ENCODE measurements at places on chromosomes 11 and 22.

GRCh38 chr11:18490319-18490718 is 34.7 kb downstream of the LDHAL6A start:
- DNase-seq, result no peak

DNA sequence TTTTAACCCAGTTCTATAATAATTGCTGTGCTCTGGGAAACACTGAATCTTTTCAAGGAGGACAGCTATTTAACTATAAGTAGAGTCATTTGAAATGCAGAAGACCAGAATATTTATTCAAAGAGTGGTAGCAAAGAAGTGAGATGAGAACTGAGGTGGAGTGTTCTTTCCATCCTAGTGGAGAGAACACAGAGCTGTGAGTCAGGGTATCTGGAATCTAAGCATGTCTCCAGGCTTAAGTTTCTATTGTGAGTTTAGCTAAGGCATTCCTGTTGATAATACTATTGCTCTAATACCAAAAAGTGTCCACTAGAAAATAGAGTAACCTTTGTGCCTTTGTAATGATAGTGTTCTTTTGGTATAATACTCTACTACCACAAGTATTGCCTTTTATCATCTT is 32.4 kb downstream of the JAM3 start:
- no peak for DNase-seq

DNA sequence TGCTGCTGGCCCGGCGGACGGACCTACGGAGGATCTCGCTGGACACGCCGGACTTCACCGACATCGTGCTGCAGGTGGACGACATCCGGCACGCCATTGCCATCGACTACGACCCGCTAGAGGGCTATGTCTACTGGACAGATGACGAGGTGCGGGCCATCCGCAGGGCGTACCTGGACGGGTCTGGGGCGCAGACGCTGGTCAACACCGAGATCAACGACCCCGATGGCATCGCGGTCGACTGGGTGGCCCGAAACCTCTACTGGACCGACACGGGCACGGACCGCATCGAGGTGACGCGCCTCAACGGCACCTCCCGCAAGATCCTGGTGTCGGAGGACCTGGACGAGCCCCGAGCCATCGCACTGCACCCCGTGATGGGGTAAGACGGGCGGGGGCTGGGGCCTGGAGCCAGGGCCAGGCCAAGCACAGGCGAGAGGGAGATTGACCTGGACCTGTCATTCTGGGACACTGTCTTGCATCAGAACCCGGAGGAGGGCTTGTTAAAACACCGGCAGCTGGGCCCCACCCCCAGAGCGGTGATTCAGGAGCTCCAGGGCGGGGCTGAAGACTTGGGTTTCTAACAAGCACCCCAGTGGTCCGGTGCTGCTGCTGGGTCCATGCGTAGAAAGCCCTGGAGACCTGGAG is 74.1 kb downstream of the LRP5 start:
- DNase-seq, result no peak

DNA sequence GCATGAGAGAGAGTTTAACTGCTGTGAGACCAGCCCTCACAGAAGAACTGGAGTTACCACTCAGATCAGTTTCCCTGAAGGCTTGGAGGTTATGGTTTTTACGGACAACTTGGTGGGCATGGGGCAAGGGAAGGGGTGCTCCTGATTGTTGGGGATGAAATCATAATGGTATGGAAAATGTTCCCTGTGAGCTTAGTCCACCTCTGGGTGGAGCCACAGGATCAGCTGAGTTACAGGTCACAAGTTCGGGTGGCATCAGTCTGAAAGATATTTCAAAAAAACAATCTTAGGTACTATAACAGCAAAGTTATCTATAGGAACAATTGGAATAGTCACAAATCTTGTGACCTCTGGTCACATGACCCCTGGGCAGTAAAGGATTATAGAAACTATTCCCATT is 162.9 kb downstream of the DLG2 start:
- DNase-seq, result no peak

DNA sequence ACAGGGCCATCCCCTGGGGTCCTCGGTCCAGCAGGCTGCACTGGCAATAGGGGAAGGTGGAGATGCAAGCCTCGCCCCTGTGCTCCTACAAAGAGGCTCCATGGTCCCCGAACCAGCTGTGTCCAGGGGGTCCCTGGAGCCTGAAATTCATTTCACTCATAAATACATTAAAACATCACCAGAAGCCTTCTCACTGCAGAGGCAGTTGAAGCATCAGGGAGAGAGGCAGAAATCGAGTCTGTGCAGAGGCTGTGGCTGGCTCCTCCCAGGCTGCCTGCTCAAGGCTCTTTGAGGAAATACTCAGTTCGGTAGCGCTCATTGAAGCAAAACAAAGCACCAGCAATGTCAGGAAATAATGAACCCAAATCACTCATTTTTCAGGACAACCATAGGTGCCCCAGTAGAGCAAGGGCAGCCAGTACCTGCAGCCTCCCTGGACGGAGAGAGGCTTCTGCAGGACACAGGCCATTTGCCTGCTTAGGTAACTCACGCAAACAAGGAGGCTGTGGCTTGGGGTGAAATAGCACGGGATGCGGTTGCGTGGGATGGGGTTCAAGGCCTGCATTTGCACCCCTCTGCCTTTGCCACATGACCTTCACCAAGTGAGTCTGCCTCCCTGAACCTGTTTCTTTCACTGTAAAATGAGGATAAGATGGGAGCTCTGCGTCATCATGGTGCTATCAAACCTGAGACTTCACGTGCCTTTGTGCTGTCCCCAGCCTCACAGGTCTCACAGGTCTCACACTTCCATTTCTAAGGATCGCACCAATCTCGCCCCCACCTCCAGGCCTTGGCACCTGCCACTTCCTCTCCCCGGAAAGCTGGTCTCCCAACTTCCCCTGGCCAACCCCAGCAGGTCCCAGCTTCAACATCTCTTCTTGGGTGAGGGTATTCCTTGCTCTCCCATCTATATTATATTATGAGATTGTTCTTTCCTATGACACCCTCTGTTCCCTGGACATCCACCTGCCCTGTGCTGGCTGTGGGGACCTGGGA is 84.3 kb upstream of the SHISAL1 start:
- no peak for DNase-seq

DNA sequence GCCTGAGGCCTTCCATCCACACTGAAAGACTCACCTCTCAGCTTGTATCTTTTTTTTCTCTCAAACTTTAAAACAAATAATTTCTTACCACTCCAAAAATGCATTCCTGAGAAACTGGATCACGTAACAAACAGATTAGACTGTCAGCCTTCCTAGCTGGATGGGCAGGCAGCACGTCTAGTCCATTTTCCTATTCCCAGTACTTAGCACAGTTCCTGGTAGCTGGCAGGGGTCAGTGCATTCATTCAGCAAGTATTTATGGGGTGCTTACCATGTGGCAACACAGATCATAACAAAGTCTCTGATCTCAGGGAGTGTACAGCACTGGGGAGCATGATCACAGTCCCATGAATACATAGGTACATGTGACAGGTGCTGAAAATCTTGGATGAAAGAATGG is 89.6 kb downstream of the UBASH3B start:
- DNase-seq, result no peak

DNA sequence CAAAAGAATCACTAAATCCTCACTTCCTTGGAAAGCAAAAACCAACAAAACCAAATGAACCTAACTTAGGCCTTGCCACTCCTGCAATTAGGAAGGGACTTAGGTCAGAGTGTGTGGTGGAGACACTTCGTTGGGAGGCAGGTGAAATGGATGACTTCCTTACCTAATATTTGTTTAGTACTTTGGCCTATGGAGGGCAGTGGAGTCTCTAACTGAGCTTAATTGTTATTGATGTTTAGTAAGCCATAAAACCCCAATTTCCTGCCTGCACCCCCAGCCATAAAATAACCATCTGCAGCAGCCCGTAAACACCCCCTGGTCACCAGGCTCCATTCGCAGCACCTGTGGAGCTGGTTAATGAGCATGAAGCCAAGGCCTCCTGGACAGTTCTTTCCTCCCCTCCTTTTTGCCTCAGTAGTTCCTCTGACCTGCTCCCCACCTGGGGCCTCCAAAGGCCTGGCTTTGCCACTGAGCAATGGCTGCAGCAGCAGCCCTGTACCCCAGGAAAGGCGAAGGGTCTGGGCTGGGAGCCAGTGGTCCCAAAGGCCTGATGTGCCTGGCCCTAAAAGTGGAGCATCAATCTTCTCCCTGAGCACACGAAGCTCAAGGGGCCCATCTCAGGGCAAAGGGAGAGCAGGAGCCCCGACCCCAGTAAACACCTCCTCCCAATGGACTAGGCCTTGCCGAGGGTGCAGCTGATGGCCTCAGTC is 15.6 kb upstream of the SYT13 start:
- no peak for DNase-seq

DNA sequence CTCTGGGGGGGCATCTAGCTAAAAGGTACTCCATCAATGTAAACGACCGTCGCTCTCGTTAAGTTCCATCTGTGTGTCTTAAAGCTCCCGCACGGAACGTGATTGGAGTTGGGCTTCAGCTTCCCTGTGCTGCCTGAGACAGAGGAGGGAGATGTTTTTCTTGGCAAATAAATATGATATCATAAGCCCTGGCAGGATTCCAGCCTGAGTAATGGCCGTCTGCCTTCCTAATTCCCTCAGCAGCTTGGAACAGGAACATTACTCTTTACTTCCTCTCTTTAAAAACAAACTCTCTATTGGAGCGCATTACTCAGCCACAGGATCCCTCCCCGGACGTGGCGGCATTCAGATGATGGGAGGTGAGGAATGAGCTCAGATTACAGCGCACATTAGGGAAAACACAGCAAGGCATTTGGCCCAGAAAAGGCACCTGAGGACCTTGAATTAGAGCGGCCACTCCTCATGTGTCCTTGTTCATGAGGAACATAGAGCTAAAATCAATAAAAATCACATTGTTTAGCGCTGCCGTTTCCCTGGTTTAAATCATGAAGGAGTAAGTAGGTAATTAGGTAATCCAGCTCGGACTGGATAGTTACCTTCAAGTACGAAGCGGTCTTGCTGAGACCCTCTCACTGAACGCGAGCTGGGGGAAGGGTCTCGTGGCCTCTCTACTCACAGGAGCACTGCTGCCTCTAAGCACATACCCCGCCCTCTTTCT is 230.4 kb downstream of the ST3GAL4 start:
- DNase-seq, result peak; percentile 48

Measured in nephron progenitor cell (in vitro differentiated cells).